ENCODE measurements at places on chromosomes 1 and 21.

- no peak for DNase-seq
Observed at GRCh38 chr1:154521695-154522094, 19.5 kb upstream of the SHE start.

DNA sequence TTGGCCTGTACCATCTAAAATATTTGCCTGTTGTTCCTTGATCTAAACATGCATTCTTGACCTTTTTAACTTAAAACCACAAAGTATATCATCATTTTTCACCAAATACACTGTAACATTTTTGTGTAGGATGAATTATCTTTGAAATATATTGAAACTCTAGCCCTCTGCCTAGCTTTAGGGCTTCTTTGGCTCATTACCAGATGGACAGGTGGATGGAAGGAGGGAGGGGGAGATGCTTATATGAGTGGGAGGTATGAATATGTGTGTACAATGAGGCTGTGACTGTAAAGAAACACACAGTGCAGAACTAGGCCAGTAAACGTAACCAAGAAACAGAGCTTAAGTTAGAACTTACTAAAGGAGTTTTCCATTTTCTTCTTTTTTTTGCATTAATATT, 118.5 kb downstream of the ESRRG start:
- DNase-seq: no peak

DNA sequence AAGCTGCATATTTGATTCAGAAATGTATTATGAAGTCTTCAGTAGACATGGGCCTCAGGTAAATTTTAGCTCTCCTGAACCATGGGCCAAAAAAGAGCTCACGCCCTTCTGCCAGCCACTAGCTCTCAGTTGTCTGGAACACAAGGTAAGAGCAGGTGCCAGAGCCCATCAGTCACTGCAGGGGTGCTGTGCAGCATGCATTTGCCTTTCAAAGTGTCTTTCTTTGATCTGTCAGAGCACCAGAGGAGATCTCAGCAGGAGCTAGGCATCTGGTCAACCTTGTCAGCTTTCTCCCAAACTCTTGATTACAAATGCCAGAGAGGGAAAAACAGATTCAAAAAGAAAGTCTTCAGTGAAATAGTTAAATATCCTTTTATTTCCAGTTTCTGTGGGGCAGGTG, 332.3 kb downstream of the COL11A1 start:
- DNase-seq: no peak

DNA sequence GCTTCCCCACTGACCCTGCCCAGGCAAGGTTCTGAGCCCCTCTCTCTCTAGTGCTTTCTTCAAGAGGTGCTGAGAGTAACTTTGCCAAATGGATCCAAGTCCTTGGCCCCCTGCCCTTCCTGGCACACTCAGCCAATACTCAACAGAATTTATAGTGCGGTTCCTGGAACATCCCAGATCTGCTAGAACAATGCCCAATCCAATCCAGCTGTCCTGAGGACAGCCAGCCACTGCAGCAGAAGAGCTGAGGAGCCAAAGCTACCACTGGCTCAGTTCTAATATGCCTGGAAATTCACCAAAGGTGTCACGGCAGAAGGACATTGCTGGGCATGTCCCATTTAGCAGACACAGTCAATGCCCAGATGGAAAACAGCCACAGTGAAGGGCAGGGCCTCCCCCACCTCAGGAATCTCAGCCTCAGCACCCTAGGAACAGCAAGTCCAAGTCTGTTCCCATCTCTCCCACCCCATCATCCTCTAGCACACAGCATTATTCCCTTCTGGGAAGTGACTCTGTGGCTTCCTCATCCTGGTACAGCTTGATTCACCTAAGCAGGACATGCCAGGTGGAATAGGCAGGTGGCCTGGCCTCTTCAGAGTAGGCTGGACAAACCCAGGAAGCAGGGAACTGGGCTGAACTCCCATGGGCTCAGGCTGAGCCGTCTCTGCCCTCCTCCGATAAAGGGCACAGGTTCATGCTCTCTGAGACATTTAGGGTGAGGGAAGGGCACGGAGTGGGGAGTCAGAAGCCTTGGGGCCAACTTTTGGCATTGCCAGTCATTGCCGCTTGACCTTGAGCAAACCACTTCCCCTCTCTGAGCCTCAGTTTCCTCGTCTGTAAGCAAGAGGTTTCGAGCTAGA, 24.6 kb downstream of the PMVK start:
- no peak for DNase-seq

- DNase-seq: no peak
Observed at GRCh38 chr1:215004121-215004827, 78.3 kb upstream of the KCNK2 start.

GRCh38 chr1:23102289-23102688, 66.4 kb downstream of the LUZP1 start:
- DNase-seq: no peak

- DNase-seq: no peak
Observed at GRCh38 chr1:41020654-41021053, 871 bp downstream of the SLFNL1 start.

DNA sequence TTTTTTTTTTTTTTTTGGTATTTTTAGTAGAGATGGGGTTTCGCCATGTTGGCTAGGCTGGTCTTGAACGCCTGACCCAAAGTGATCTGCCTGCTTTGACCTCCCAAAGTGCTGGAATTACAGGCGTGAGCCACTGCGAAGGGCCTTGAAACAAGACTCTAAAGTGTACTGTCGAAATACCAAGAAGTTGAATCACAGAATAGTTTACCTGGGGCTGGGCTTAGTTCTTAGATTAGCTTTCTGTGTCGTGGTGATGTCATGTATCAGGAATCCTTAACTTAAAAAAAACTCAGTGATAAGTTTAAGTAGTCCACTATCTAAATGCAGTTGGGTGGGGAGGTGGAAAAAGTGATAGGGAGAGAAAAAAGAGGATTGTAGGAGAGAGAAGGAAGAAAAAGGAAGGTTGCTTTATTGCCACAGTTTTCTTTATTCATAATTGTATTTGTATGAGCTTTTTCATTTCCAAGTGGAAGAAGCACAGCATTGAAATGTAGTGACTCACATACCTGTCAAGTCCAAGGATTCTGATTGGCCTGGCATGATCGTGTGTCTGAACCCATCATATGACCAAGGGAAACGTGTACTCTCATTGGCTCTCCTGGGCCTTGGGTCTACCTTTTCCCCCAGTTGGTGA, 13.4 kb downstream of the ITSN1 start:
- no peak for DNase-seq

DNA sequence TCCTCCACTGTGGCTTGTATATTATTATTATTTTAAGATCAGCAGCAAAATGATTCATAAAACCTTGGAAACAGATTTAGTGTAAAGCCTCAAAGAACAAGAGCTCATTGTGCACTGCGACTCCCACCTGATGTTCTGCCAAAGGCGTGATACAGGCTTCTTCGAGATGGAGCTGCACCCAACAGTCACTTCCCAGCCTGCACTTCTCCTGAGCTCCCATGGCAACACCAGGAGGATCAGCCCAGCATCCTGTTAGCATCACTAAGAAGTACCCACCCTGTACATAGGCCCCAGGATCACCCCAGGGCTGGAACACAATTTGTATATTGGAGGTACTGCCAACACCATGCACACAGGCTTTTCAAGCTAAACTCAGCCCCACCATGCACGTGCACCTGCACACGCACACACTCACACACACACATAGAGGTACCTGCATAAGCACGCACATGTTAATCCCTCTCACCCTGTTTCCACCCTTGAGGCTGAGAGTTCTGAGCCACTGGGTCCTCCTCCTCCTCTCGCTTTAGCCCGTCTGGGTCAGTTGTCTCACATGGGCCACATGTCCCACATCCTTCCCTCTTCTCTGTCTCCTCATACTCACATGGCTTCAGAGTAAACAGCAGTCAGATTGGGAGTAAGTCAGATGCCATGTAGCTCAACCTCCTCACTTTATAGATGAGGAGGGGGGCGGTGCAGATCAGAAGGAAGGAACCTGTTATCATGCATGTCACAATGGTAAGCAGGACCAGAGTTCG, 281.9 kb upstream of the POU3F1 start:
- DNase-seq: no peak

GRCh38 chr1:201261771-201262547, 21.3 kb upstream of the PKP1 start:
- no peak for DNase-seq

DNA sequence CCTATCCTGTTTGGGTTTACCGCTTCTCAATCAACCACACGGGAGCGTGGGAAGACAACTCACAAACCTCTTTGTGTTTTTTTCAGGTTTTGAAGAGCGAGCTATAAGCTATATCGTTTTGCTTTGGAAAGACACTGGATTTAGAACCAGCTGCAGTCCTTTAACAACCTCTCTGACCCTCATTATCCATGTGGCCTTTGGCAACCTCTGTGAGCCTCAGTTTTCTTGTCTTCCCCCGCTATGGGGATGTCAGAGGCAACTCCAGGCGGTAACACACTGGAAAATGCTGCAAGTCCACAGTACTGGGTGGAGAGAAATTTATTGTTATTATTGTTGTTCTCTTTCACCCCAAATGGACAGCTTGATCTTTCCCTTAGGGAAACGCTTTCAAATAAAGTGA, 100.0 kb downstream of the ETS2 start:
- DNase-seq: no peak

DNA sequence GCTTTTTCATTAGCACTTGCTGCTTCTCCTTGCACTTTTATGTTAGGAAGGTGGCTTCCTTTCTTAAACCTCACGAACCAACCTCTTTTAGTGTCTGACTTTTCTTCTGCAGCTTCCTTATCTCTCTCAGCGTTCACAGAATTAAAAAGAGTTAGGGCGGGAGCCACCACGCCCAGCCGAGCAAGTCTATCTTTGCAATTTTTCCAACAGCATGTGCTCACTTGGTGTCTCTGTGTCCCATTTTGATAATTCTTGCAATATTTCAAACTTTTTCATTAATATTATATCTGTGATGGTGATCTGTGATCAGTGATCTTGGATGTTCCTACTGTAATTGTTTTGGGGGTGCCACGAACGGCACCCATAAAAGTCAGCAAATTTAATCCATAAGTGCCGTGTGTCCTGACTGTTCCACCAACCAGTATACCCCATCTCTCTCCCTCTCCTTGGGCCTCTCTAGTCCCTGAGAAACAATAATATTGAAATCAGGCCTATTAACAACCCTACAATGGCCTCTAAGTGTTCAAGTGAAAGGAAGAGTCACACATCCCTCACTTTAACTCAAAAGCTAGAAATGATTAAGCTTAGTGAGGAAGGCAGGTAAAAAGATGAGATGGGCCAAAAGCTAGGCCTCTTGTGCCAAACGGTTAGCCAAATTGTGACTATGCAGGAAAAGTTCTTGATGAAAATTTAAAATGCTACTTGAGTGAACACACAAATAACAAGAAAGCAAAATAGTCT, 15.9 kb upstream of the ITPKB start:
- no peak for DNase-seq

GRCh38 chr1:187517546-187517945, 688.8 kb downstream of the PLA2G4A start:
- no peak for DNase-seq

DNA sequence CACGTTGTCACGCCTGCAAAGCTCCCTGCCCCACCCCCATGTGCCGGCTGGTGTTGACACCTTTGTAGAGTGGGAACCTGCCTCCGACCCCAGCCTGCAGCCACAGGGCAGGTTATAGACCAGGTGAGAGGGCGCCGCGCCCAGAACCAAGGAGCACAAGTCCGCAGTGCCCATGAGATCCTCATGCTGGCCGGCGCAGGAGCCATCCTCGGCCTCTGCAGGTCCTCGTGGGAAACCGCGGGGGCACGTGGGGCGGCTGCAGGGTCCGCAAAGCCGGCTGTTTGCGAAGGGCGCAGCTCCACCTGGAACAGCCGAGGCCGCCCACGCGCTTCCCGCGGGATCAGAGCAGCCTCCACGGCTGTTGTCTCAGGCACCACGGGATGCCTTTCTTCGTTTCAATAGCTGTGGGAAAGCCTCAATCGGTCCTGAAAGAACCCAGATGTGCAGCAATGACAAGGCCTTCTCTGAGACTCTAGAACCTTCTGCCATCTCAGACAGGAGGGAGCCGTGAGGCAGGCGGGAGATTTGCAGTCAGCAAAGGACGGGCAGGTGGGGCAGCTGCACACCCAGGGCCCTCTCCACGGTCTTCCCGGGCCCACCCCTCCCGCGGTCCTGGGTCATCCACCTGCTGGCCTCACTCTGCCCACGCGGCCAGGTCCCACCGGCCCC, 29.9 kb downstream of the POFUT2 start:
- DNase-seq: no peak

DNA sequence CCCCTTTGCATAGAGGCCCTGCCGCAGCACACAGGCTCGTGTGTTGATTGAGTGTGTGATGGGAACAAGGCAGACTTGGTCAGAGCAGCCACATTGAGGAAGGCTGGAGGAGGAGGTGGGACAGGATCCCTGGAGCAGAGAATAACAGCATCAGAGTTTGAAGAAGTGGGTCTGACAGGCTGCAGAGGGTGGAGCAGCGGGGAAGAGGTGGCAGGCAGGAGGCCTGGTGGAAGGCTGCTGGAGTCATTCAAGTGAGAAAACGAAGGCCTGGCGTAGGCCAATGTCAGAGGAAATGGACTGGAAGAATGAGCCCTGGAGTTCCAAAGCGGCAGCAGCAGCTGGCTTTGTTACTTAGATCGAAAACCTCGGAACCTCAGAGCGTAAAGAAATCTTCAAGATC, 115.0 kb upstream of the GRIK3 start:
- no peak for DNase-seq

DNA sequence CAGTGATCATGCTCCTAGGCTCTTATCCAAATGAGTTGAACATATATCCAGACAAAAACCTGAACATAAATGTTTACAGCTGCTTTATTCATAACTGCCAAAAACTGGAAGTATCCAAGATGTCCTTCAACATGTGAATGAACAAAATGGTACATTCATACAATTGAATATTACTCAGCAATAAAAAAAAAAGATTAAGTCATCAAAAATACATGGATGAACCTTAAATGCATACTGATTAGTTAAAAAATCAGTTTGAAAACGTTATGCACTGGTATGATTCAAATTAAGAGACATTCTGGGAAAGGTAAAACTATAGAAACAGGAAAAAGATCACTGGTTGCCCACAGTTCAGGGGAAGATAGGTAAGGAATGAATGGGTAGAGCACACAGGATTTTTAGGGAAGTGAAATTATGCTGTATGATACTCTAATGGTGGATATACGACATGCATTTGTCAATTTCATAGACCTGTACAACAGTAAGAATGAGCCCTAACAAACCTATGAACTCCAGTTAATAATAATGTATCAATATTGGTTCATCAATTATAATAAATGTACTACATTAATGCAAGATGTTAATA, 3.1 kb downstream of the LRRC40 start:
- DNase-seq: no peak

- no peak for DNase-seq
Observed at GRCh38 chr21:40177979-40178378, 310.7 kb downstream of the PCP4 start.

DNA sequence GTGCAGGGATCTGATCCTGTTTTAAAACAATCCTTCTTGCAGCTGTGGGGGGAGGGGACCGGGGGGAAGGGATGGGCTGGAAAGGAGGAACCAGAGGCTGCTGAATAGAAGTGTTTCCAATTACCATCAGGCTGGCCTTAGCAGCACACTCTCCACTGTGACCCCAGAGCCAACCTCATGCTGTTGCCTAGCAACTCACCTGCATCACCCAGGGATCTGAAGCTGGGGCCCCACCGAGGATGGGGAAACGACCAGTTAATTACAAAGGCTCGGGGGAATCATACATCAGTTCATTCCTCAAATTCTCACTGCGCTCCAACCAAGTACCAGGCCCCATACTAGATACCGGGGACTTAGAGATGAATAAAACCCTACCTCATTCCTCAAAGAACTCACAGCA, 11.9 kb upstream of the GPX7 start:
- DNase-seq: no peak

- DNase-seq: no peak
Observed at GRCh38 chr1:116379057-116379630, 6.1 kb downstream of the ATP1A1 start.

- DNase-seq: no peak
Observed at GRCh38 chr1:56385314-56385713, 194.0 kb downstream of the PLPP3 start.

GRCh38 chr1:3902111-3902511, 2.0 kb upstream of the C1orf174 start:
- DNase-seq: no peak

All from upper lobe of left lung (tissue), 6 donors.